Esophagus squamous epithelium (tissue), 5 donors: ENCODE measurements at places on chromosomes 4 and X. TPM values are rescaled to one million over a fixed set of nuclear protein-coding genes. Genes with fewer than 3 reads are reported as not detected.

The PHKA1 gene
- 10.3 TPM for total RNA-seq

The GPR78 gene
- 2.9 TPM for total RNA-seq

The PCDH19 gene
- 0.26 TPM for total RNA-seq

The AP1S2 gene
- 28.5 TPM for total RNA-seq

The SMR3B gene
- total RNA-seq: not detected

The NEXMIF gene
- total RNA-seq: 0.09 TPM

The CYTL1 gene
- not detected for total RNA-seq

DNA sequence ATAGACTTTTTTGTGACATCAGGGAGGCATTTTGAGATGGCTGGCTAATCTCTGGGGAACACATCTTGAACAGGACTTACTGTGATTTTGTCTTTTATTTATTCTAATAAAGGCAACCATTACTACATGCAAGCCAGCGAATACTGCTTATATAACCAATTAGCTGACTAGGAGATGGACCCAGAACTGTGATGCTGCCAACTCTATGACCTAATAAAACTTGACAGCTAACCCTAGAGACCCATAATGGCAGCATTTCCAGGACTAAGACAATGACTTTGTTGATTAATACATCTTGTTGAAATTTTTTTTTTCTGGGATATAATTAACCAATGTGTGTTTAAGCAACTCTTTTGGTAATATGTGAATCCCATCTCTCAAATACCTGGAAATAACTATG lies 584.6 kb downstream of the PRR32 start:
- H3K4me1 ChIP-seq: no peaks in the 10 kb centered on the region
- H3K27ac ChIP-seq: no peak overlapping the region
- no peaks in the 10 kb centered on the region for H3K36me3 ChIP-seq
- H3K4me3 ChIP-seq: no peak overlapping the region
- no peak for DNase-seq

GRCh38 chr4:3494462-3494871 lies 31.4 kb downstream of the DOK7 start:
- no peaks in the 10 kb centered on the region for H3K36me3 ChIP-seq
- H3K4me3 ChIP-seq: no peak overlapping the region
- no peaks in the 10 kb centered on the region for H3K4me1 ChIP-seq
- no peak overlapping the region for H3K27ac ChIP-seq
- H3K27me3 ChIP-seq: no peaks in the 10 kb centered on the region
- no peak for DNase-seq

GRCh38 chr4:143531380-143531779 lies 17.9 kb downstream of the SMARCA5 start:
- no peak overlapping the region for H3K4me3 ChIP-seq
- H3K36me3 ChIP-seq: peaks cover 4% of the 10 kb centered on the region
- no peak for DNase-seq

DNA sequence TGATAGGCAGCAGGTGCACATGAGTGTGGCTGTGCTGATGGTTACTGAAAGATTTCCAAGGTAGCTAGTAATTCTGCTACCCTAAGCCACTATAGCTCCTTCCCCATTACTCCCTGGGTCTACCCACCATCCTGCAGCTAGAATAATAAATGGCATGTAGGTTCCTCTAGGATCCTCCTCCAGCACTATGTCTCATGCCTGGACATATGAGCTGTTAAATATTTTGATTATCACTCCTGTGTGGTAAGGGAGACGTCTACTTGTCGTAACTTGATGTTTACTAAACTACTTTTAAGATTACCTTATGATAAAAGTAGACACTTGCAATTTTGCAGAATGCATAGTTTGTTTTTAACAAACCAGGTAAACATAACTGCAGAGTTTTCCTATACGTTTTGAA lies 35.5 kb downstream of the TET2 start:
- no peak overlapping the region for H3K27ac ChIP-seq
- DNase-seq: no peak
- H3K4me3 ChIP-seq: no peak overlapping the region
- H3K36me3 ChIP-seq: no peaks in the 10 kb centered on the region
- peaks cover 6% of the 10 kb centered on the region for H3K4me1 ChIP-seq

- DNase-seq: no peak
- H3K4me3 ChIP-seq: no peak overlapping the region
- H3K27ac ChIP-seq: no peak overlapping the region
Observed at GRCh38 chr4:157664726-157665125, 444.2 kb downstream of the GRIA2 start.

DNA sequence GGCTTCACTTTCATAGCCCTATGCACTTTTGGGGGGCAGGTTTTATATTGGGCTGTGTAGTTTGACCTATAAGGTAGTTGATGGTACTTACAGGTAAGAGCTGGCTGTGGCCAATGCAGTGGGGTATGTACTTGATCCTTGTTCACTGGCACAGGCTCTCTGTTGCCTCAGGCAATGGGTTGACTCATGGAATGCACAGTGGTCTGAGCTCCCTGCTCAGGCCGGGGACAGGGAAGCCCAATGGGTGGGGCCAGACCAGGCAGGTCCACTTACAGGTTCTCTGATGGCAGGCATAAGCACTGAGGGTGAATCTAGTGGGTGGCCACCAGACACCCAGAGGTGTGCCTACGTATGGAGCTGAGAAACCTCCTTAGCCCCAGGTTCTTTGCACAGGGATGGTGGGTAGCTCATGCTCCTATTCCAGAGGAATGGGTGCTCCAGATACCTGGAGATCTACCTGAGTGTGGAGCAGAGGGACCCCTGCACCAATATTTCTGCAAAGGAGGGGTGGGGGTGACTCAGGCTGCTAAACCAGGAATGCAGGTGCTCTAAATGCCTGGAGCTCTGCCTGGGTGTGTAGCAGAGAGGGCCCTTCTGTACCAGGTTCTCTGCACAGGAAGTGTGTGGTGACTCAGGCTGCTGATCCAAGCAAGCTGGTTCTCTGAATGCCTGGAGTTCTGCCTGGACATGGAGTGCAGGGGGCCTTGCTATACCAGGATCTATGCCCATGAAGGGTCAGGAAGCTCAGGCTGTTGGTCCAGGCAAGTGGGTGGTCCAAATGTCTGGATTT lies 52.3 kb downstream of the IL1RAPL2 start:
- no peaks in the 10 kb centered on the region for H3K36me3 ChIP-seq
- H3K27ac ChIP-seq: no peak overlapping the region
- peaks cover 2% of the 10 kb centered on the region for H3K27me3 ChIP-seq
- H3K4me1 ChIP-seq: no peaks in the 10 kb centered on the region
- no peak for DNase-seq
- H3K4me3 ChIP-seq: no peak overlapping the region
